ENCODE measurements at places on chromosomes 13 and 19. TPM values are rescaled to one million over a fixed set of nuclear protein-coding genes. Genes with fewer than 3 reads are reported as not detected.

The ICAM5 gene
- polyA plus RNA-seq = 0.11 TPM

The COL5A3 gene
- polyA plus RNA-seq = 18.7 TPM

The CDADC1 gene
- 8.2 TPM for polyA plus RNA-seq

The C1QTNF9 gene
- 4.3 TPM for polyA plus RNA-seq

The ZNF729 gene
- not detected for polyA plus RNA-seq

The OR7A5 gene
- polyA plus RNA-seq = not detected

The ZNF433 gene
- polyA plus RNA-seq = 3.5 TPM

The FFAR3 gene
- polyA plus RNA-seq = 0.15 TPM

The ZNF541 gene
- 0.15 TPM for polyA plus RNA-seq

The LGI4 gene
- polyA plus RNA-seq = 14.2 TPM

The ADGRE3 gene
- polyA plus RNA-seq = not detected

The VN1R2 gene
- not detected for polyA plus RNA-seq

The MCEMP1 gene
- 1.1 TPM for polyA plus RNA-seq

The PSMD8 gene
- polyA plus RNA-seq = 186 TPM

The CYP2F1 gene
- polyA plus RNA-seq = not detected

The GNA15 gene
- 0.69 TPM for polyA plus RNA-seq

The CAMSAP3 gene
- polyA plus RNA-seq = 0.04 TPM

The MBD3L2 gene
- polyA plus RNA-seq = not detected

The OR7G3 gene
- not detected for polyA plus RNA-seq

The N4BP2L1 gene
- 8.2 TPM for polyA plus RNA-seq

The CRX gene
- not detected for polyA plus RNA-seq

The NFIX gene
- 42.1 TPM for polyA plus RNA-seq

The ADGRE1 gene
- polyA plus RNA-seq = not detected

The SIAH3 gene
- polyA plus RNA-seq = not detected

The USE1 gene
- polyA plus RNA-seq = 69.6 TPM

The SYDE1 gene
- polyA plus RNA-seq = 8.0 TPM

The DZIP1 gene
- polyA plus RNA-seq = 1.9 TPM

The RCBTB1 gene
- 8.5 TPM for polyA plus RNA-seq

The ZNF829 gene
- 1.4 TPM for polyA plus RNA-seq

The ATP4B gene
- not detected for polyA plus RNA-seq

The NCAN gene
- not detected for polyA plus RNA-seq

The CILP2 gene
- 0.24 TPM for polyA plus RNA-seq

All from heart left ventricle (tissue), 16 donors.